ENCODE measurements at places on chromosomes 1 and 21.

DNA sequence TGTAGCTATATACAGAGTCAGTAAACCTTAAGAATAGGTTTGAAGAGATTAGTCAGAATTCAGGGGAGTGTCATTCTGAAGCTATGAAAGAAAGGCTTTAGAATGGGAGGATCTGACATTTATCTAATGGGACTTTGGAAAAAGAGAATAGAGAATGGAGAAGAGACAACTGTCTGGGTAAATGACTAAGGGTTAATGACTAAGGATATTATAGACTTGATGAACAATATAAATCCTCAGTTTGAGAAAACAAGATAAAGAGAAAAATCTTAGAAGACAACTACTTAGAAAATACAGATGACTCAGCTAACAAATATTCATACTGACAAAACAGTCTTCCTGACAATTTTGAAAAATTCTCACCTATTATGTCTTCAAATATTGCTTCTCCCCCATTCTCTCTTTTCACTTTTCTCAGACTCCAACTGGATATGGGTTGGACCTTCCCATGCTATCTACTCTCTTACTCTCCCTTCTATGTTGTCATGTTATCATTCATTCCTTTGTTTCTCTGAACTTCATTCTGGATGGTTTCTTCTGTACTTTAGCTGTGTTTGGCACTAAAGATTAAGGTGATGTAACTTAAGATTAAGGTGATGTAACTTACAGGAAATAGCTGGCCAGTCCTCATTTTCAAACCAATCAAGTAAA, 20.4 kb downstream of the SLC16A1 start:
- no peak for DNase-seq

- DNase-seq: no peak
Measured at GRCh38 chr21:28953247-28953646, 39.4 kb downstream of the LTN1 start.

GRCh38 chr1:172427191-172427590, 6.7 kb downstream of the C1orf105 start:
- no peak for DNase-seq

GRCh38 chr21:41885341-41886024, 6.3 kb upstream of the PRDM15 start:
- no peak for DNase-seq

DNA sequence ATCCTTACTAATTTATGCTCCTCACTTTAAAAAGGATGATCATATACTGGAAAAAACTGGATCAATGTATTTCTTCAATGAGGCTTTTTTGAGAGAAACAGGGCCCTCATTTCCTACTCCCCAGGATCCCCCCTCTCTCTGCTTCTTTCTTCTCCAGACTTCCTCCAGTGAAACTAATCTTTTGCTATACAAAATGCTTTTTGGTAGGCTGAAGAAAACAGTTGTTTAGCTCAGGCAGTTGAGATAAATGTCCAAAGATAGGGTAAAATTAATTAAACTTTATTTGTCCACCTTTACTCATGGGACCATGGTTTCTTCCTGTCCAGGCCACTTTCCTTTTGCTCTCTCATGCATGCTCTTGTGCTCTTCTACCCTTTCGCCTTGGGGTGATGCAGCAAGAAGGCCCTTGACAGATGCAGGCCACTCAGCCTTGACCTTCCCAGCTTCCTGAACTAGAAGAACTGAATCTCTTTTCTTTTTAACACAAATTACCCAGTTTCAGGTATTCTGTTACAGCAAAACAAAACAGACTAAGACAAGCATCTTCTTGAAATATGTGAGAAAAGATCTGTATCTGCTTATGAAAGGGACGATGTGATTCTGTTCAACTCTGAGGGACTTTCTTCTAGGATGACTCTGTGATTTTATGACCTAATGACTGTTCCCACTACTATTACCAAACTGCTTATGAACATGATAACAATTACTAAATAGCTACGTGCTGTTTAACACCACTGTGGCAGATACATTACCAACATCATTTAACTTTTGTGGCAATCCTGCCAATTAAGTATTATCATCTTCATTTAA, 63.7 kb downstream of the NVL start:
- DNase-seq: no peak

GRCh38 chr1:5661196-5662085, 330.8 kb downstream of the NPHP4 start:
- no peak for DNase-seq

GRCh38 chr1:75334876-75335389, 200.7 kb downstream of the LHX8 start:
- no peak for DNase-seq

GRCh38 chr1:71147637-71148360, 67.0 kb upstream of the ZRANB2 start:
- DNase-seq: no peak

DNA sequence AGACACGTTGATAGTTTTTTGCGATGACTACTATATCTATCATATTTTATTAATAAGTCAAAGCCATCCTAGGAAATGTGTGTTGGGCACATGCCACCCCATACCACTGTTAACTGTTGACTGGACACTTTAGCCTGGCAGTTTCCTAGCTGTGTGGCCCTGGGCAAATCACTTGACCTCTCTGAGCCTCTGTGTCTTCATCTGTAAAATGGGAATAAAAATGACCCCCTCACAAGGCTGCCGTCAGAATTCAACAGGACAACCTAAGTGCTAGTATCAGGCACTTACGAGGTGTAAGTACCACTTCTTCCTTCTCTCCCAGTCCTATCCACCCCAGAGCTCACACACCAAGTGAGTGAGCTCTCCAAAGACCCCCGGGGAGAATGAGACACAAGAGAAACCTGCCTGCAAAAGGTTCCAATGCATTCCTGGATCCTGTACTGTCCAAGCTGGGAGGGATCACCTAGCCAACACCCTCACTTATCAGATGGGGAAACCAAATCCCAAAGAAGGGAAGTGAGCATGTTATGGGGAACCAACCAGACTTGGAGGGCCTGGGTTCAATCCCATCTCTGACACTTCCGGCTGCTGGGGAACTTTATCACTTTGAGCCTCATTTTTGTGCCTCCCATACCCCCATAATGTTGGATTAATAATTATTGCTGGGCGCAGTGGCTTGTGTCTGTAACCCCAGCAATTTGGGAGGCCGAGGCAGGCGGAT, 24.9 kb downstream of the HSPG2 start:
- DNase-seq: no peak

DNA sequence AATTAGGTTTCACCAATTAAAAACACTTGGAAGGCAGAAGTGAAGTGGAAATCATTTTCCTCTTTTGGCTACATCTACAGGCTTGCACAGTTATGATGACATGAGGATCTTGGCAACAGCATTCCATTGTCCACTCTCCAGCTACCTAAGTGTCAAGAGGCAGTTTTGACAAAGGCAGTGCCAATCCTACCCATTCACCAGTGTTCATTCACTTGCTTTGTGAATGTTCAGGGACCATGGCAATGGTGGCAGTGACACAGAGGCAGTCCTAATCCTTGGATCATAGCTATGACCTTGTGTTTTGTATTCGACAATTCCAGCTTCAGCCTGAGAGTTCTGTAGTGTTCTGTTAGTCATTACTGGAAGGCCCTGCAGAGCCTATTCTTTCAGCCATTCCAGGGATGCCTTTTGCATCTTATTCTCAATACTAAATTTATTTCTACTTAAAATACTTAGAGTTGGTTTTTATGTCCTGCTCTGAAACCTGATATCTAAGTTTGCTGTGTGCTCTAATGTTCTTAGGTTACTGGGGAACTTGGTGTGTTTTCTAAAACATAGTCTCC, 36.7 kb downstream of the CRB1 start:
- no peak for DNase-seq

- DNase-seq: no peak
Measured at GRCh38 chr1:173122344-173122935, 71.7 kb upstream of the TNFSF18 start.

GRCh38 chr1:35434703-35435102, 122.5 kb downstream of the KIAA0319L start:
- DNase-seq: no peak

- DNase-seq: no peak
Measured at GRCh38 chr1:245541369-245541768, 386.6 kb downstream of the KIF26B start.

DNA sequence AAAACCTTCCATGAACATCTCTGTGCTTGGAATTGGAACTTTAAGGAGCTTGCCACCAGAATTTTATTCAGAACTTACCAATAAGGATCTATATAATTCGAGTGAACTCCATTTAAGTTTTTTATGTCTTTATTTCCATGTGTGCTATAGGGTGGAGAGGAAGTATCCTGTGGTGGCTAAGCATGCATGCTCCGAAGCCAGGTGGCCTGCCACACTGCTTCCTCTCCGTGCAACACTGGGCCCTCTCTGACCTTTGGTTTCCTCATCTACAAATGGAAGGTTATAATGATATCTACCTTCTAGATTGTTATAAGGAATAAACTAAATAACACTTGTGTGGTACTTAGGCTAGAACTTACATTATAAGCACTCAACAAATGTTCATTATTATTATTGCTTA, 382.1 kb downstream of the PTPRC start:
- DNase-seq: no peak

DNA sequence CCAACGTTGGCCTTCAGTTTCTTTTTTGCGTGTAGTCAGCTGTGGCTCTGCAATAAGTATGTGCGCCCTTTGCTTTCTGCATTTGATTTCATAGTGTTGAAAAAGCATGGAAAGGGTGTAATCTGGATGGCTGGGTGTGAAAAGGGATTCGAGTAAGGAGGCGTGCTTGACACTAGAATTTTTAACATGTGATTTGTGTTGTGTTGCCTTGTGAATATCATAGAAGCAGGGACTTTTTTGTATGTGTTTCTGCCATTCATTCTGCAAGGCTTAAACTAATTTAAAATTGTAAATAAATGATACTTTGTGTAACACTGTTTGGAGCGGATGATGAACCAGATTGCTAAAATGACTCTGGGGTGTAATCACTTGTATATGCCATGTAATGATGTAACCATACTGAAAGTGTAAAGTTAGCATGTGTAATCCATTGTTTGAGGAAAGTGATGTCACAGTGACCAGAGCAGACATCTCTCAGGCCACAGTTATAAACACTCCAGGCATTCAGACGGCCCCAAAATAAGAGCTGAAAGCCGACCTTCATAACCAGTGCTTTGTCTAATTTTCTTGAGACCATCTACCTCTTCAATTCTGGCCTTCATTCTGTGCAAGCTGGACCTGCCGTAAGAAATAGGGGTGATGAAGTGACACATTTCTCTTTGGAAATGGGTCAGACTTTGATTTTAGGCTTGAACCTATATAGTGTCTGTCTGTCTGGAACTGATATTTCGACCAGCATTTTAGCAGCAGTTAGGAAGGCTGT, 618 bp downstream of the SH3BGR start:
- DNase-seq: no peak

- DNase-seq: no peak
Measured at GRCh38 chr21:45834026-45834715, 147.4 kb upstream of the COL6A1 start.

DNA sequence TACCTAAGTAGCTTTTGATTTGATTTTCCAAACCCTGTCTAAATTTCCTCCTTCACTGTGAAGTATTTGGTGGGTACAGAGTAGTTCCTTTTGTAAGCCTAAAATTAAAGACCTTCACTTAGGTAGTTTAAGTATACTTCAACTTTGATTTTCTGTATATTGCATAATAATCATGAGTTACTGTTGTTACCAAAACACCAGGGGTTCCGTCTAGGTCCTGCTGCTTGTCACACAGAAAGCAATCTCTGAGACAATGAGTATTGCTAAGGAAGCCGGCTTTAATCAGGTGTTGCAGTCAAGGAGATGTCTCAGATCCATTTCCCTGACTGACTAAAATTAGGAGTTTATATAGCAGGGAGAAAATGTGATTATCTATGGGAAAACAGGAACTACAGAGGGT, 15.3 kb downstream of the RPS6KC1 start:
- DNase-seq: no peak

GRCh38 chr1:152047413-152047729, 10.6 kb upstream of the S100A11 start:
- DNase-seq: no peak

DNA sequence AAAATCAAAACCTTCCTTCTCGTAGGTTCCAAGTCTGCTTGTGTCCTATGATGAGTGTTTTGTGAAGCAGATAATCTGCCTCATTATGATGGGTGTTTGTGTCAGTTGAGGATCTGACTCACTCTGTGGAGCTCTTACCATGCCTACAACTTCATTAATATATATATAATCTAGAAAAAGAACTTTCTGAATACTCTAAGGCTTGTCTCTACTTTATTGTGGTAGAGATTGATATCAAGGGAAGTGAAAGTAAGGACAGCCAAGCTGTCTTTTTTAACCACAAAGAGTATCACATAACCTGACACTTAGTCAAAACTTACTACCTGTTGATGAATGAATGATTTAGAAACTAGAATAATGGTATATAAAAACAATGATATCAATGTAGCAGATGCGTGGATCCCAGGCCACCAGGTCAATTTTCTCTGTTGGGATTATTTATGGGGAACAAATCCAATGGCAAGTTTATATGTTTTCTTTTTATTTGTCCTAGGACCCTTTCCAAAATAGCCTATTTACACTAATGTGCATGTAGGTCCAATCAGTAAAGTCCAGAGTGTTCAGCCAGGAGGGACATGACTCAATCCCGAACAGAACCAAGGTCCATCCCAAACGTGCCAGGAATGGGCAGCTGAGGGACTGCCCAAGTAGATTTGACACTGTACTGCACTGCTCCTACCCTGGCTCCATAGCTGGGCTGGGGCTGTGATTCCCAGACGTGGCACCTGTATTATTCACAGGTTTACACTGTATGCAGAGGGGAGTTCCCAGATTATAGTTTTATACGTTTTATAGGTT, 182.3 kb upstream of the GREM2 start:
- DNase-seq: no peak

GRCh38 chr1:59081181-59081580, 215.7 kb upstream of the FGGY start:
- DNase-seq: no peak

DNA sequence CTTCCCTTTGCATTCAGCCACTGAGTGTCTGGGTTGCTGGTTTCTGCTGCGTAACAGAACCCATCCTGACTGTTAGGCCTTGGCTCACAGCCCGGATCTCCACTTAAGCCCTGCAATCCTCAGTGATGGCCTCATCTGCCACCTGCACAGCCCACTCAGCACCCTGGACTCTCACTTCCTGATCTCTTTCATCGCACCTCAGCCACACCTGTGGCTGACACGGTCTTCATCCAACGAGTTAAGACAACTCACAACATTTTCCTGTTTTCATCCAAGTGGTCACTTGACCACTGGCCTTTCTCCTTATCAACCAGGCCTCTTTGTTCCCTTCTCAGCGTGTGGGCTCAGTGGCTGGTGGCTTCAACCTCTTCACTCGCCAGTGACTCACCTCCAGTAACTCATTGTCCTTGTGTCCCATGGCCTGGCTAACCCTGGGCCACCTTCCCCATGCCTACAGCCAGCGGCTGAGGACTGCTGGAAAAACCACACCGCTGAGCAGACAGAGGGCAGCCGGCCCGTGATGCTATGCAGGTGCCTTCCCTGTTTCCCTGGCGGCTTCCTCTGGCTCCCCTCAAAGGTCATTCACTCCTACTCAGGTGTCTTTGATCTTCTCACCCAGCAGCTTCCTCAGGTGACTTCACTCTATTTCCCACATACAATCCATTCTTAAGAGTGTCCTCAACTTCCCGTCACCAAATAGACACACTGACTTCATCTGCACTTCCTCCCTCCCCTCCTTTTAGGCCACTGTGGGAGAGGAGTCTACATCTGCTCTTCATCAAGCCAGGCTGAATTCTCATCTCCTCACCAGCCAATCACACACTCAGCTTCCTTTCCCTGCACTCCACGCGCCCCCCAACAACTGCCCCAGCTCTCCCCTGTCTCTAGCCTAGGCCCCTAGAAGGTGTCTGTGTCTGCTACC, 19.9 kb upstream of the EDN2 start:
- no peak for DNase-seq

GRCh38 chr1:15808955-15809354, 1.5 kb upstream of the UQCRHL start:
- no peak for DNase-seq
